ENCODE measurements at places on chromosomes 6 and 20.

DNA sequence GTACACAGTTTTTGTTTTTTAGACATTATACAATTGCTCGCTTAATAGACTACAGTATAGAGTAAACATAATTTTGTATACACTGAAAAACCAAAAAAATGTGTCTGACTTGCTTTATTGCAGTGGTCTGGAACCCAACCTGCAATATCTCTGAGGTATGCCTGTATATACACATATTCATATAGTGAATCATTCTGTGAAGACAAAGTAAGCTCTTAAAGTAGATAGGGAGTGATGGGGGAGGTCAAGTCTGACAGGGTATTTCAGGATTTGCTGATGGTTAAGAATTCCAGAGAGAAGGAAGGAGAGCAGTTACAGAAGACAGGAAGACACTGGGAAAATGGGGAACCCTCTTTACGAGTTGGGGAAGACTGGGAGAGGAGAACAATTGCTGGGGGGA is 417.9 kb downstream of the CD109 start:
- DNase-seq = peak; percentile 81

DNA sequence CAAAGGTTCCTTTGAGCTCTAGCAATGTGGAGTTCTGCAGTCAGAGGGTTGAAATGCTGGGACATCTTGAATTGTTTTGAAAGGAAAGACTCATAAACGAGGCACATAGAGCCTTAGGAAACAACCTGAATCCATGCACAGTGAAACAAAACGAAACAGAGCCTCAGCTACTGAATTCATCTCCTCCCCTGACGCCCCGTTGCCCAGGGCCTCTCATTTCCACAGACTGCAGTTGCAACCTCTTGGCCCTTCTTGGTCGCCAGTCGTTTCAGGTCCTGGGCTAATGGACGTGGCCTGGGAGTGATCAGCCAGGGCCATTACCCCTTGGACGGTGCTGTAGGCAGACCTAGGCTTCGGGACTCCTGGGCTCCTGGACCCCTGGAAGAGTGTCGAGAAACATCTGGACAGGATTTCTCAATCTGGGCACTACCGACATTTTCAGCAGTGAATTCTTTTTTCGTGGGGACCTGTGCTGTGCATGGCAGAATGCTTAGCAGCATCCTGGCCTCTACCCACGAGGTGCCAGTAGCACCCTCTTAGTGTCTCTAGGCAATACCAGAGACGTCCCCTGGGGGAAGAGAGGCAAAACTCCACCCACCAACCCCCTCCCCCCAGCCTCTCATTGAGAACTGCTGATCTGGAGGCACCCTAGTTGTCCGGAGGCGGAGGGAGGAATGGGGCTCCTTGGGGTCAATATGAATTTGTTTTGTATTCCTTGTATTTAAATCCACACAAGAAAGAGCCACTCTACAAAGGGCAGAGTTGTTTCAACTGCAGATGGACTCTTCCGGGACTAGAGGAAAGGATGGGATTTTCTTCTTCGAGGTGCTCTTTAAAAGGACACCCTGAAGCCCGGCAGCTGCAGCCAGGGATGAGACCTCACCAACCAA is 50.2 kb downstream of the TMEM242 start:
- no peak for DNase-seq

GRCh38 chr20:64050261-64051032 is 1.0 kb upstream of the SOX18 start:
- DNase-seq = no peak

- no peak for DNase-seq
These were observed 57.6 kb upstream of the PMEPA1 start for GRCh38 chr20:57767441-57767840.

DNA sequence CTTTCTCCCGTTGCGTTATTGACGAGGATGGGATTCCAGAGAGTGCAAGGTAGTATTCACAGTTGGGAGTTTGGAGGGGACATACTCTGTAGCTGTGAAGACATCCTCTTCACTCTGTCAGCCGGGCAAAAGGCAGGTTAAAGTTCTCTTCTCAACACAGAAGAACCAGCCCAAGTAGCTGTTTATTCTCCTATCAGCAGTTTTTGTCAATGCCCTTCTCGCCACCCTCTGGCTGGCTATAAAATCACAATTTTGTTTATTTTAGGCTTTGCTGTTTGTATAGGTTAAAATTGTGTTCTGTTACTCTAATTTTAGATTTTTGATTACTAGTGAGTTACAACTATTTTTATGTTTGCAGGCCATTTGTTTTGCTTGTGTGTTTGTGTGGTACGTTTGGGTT is 37.9 kb upstream of the MAS1 start:
- peak; percentile 4 for DNase-seq

- no peak for DNase-seq
These were observed 447.0 kb downstream of the LMBRD1 start for GRCh38 chr6:69349771-69350170.

All from fibroblast of upper back skin (primary cell).